GM12878 (cell line): ENCODE measurements at places on chromosomes 12 and 14. TPM values are rescaled to one million over a fixed set of nuclear protein-coding genes. Genes with fewer than 3 reads are reported as not detected.

The RNU4-1 gene
- total RNA-seq: 4,154 and 4,718 TPM in 2 replicates

The CABP1 gene
- 2.3 and 2.4 TPM in 2 replicates for total RNA-seq

The GPR135 gene
- 1.1 and 1.4 TPM in 2 replicates for total RNA-seq

The AQP2 gene
- total RNA-seq: not detected in 2 replicates

The EML1 gene
- total RNA-seq: 0.21 TPM in 1 of 2 replicates, not detected in the other

The PLCZ1 gene
- total RNA-seq: not detected in 2 replicates

GRCh38 chr12:96861656-96862055 lies 45.4 kb upstream of the NEDD1 start:
- no peaks in the 10 kb centered on the region for H3K4me1 ChIP-seq
- DNase-seq: no peak
- no peaks in the 10 kb centered on the region for H3K27me3 ChIP-seq

DNA sequence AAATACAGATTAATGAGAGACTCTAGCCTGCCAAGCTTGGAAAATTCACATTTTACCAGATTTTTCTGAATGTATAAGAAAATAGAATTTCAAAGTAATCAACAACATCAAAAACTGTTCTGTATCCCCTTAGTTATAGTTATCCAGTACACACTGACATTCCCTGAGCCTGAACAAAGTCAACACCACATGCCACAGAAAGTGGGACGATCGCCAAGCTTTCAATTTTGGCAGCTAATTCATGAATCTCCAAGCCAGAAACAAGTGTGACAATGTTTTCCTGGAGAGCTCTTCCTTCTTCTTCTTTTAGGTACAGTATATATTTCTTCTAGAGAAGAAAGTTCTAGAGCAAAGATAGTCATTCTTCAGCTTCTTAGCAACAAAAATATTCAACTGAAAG lies 290.2 kb downstream of the PRKD1 start:
- H3K27me3 ChIP-seq: no peaks in the 10 kb centered on the region
- no peak overlapping the region for H3K27ac ChIP-seq
- no peaks in the 10 kb centered on the region for H3K4me1 ChIP-seq
- H3K36me3 ChIP-seq: no peaks in the 10 kb centered on the region
- no peak overlapping the region for H3K4me3 ChIP-seq

DNA sequence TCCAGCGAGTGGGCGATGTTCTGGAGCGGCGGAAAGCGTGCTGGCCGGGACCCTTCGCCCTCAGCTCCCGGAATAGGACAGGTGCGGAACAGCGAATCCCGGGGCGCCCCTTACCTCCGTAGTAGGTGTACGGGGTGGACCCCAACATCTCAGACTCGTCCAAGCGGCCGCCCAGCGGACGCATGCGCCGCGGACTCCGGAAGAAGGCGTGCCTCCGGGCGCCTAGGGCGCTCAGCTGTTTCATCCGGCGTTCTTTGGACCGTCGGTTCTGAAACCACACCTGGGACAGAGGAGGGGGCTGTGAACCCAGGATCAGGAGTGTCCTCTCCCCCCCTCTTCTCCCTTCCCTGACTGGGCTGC lies 4.5 kb downstream of the LHX5 start:
- H3K27ac ChIP-seq: no peak overlapping the region
- H3K4me1 ChIP-seq: no peaks in the 10 kb centered on the region
- DNase-seq: no peak
- H3K36me3 ChIP-seq: no peaks in the 10 kb centered on the region
- H3K4me3 ChIP-seq: no peak overlapping the region
- peaks cover 24% of the 10 kb centered on the region for H3K27me3 ChIP-seq

DNA sequence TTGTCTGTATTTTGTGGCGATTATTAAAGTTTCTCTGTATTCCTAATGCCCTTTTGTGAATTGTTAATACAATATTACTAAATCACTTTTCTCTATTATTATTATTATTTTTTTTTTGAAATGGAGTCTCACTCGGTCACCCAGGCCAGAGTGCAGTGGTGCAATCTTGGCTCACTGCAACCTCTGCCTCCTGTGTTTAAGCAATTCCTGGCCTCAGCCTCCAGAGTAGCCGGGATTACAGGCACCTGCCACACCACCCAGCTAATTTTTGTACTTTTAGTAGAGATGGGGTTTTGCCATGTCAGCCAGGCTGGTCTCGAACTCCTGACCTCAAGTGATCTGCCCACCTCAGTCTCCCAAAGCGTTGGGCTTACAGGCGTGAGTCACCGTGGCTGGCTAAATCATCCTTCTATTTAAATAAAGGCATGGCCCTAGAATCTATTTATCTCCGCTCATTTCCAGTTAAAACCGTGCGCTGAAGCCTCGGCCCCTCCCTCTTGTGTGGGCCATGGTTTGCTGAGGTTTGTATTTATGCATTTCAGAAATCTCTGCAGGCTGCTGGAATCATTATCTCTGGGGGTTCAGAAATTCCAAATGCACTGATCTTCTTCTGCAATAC lies 1136.4 kb upstream of the TMEM132C start:
- no peak overlapping the region for H3K4me3 ChIP-seq
- H3K36me3 ChIP-seq: no peaks in the 10 kb centered on the region
- no peaks in the 10 kb centered on the region for H3K27me3 ChIP-seq
- DNase-seq: no peak

- peaks cover 30% of the 10 kb centered on the region for H3K27me3 ChIP-seq
- no peaks in the 10 kb centered on the region for H3K36me3 ChIP-seq
- no peak overlapping the region for H3K4me3 ChIP-seq
- no peak overlapping the region for H3K27ac ChIP-seq
Observed at GRCh38 chr14:74237441-74237840, 1.8 kb upstream of the VSX2 start.

GRCh38 chr12:15629761-15630160 lies 159.4 kb downstream of the EPS8 start:
- H3K4me3 ChIP-seq: no peak overlapping the region
- no peak for DNase-seq
- no peak overlapping the region for H3K27ac ChIP-seq
- H3K4me1 ChIP-seq: no peaks in the 10 kb centered on the region
- no peaks in the 10 kb centered on the region for H3K27me3 ChIP-seq
- no peaks in the 10 kb centered on the region for H3K36me3 ChIP-seq

- no peak overlapping the region for H3K27ac ChIP-seq
- H3K36me3 ChIP-seq: no peaks in the 10 kb centered on the region
- no peak overlapping the region for H3K4me3 ChIP-seq
- H3K4me1 ChIP-seq: no peaks in the 10 kb centered on the region
Observed at GRCh38 chr14:23538785-23539184, 12.8 kb downstream of the ZFHX2 start.

DNA sequence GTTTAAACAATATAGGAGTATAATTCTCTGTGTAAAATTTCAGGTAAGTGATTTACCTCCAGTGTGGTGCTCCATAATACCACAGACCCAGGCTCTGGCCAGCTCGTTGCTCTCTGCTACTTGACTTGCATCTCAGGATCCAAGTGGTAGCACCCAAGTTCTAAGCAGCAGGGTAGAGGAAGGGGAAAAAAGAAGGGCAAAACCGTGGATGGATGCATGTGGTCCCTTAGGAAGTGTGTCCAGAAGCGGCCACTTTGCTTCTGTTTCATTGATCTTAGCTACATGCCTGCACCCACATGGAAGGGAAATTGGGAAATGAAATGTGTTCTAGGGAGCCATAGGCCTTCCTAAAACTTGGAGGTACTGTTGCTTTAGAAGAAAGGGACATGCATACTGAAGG lies 48.6 kb upstream of the HMGA2 start:
- H3K27ac ChIP-seq: no peak overlapping the region
- no peaks in the 10 kb centered on the region; the same call in 1 of the 2 replicates for H3K27me3 ChIP-seq
- no peaks in the 10 kb centered on the region for H3K4me1 ChIP-seq
- no peak for DNase-seq
- H3K4me3 ChIP-seq: no peak overlapping the region

GRCh38 chr12:59041241-59042121 lies 121.2 kb upstream of the LRIG3 start:
- no peaks in the 10 kb centered on the region for H3K4me1 ChIP-seq
- no peak for DNase-seq
- no peak overlapping the region for H3K27ac ChIP-seq
- H3K27me3 ChIP-seq: no peaks in the 10 kb centered on the region
- H3K4me3 ChIP-seq: no peak overlapping the region

GRCh38 chr14:94375552-94376107 lies 12.8 kb downstream of the SERPINA1 start:
- no peaks in the 10 kb centered on the region for H3K27me3 ChIP-seq
- H3K4me1 ChIP-seq: no peaks in the 10 kb centered on the region
- H3K4me3 ChIP-seq: no peak overlapping the region
- H3K36me3 ChIP-seq: no peaks in the 10 kb centered on the region
- H3K27ac ChIP-seq: no peak overlapping the region
- no peak for DNase-seq

DNA sequence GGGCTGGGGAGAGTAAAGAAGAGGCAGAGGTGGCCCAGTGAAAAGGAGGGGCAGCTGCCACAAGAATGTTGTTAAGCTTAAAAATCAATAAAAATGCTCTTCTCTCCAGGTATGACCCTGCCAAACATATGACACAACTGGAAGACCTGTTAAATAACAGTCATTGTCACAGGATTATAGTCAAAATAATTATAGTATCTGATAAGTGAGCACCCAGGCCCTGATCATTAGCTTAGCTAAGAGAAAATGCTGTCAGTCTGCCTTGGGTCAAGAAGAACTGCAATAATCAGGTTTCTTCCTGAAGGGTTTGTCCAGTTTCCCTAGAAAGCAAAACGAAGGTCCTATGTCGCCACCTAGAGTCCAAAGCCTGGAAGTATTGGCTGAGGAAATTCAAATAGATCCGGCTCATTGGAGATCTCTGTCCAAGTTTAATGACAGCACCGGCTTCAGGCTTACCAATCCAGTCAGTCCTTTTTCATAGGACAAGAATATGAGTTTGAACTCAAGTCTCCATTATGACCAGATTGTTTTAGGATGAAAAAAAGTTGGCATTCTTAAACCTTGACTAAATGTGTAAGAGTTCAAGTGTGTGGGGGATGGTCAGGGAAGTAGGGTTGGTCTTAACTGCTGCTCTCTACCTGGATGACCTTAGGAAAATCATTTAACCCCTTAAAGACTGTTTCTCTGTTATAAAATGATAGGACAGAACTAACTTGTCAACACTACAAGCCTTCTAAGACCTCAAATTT lies 22.5 kb upstream of the NKX2-8 start:
- H3K27ac ChIP-seq: no peak overlapping the region
- no peaks in the 10 kb centered on the region for H3K4me1 ChIP-seq
- H3K27me3 ChIP-seq: no peaks in the 10 kb centered on the region
- no peaks in the 10 kb centered on the region for H3K36me3 ChIP-seq
- no peak for DNase-seq

- no peaks in the 10 kb centered on the region for H3K4me1 ChIP-seq
- no peak for DNase-seq
- no peak overlapping the region for H3K27ac ChIP-seq
- no peaks in the 10 kb centered on the region; the same call in 1 of the 2 replicates for H3K36me3 ChIP-seq
- H3K4me3 ChIP-seq: no peak overlapping the region
Observed at GRCh38 chr14:64061115-64061514, 208.3 kb downstream of the SYNE2 start.

DNA sequence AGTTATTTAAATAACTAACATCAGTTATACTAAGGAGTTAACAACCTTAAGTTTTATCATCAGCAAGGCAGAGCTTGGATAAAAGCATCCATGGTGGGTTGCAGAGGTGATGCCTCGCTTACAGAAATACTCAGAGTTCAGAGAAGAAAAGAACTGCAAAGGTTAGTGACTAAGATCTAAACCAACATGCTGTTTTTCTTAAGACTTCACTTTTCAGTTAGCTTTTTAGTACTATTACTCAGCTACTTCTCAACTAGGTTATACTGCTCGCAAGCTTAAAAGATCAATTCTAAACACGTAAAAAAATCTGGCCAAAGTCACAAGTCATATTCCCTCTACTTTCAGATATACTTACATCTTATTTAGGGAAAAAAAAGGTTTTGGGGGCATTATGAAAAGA lies 2.8 kb downstream of the PPP1CC start:
- H3K27ac ChIP-seq: peak overlapping the region; percentile 35
- no peaks in the 10 kb centered on the region for H3K36me3 ChIP-seq
- peak overlapping the region; percentile 63 for H3K4me3 ChIP-seq
- no peak for DNase-seq

- peaks cover 14% of the 10 kb centered on the region for H3K4me1 ChIP-seq
- H3K27me3 ChIP-seq: no peaks in the 10 kb centered on the region
- H3K36me3 ChIP-seq: no peaks in the 10 kb centered on the region; the same call in 1 of the 2 replicates
- no peak for DNase-seq
- no peak overlapping the region for H3K4me3 ChIP-seq
- no peak overlapping the region for H3K27ac ChIP-seq
Observed at GRCh38 chr14:63435204-63435603, 108.0 kb downstream of the PPP2R5E start.

DNA sequence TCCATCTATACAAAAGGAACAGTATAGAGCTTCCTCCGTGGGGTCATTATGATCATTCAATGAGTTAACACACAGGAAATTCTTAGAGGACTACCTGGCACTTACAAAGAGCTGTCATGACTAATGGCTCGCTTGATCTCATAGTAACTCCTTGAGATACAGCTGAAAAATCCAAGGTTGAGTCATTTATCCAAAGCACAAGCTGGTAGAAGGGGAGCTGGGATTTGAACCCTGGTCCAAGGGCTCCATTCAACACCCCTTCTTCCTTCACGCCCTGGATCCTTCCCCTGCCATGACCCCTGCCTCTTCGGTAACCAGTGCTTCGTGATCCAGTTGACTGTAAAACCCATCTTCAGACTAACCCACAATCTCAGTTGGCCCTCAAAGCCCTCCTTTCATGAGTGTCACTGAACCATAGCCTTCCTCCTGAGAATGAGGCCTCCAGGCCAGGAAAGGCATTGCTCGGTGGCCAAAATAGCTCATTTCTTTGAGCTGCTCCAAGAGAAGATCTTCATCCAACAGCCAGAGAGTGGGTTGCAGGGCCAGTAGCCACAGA lies 7.8 kb downstream of the ZFP36L1 start:
- peaks cover 9% of the 10 kb centered on the region for H3K36me3 ChIP-seq
- H3K27ac ChIP-seq: peak overlapping the region; percentile 52; the same call in 1 of the 2 replicates
- DNase-seq: no peak
- no peak overlapping the region for H3K4me3 ChIP-seq

- H3K4me1 ChIP-seq: no peaks in the 10 kb centered on the region
- no peaks in the 10 kb centered on the region for H3K27me3 ChIP-seq
- H3K27ac ChIP-seq: no peak overlapping the region
Observed at GRCh38 chr12:93407963-93408283, 30.2 kb downstream of the NUDT4 start.

- no peak overlapping the region for H3K4me3 ChIP-seq
- peak; percentile 53 for DNase-seq
- no peak overlapping the region for H3K27ac ChIP-seq
- no peaks in the 10 kb centered on the region for H3K36me3 ChIP-seq
- no peaks in the 10 kb centered on the region; the same call in 1 of the 2 replicates for H3K4me1 ChIP-seq
Observed at GRCh38 chr12:130764073-130764472, 48.0 kb upstream of the RIMBP2 start.

- DNase-seq: no peak
- H3K27ac ChIP-seq: no peak overlapping the region
- H3K4me3 ChIP-seq: no peak overlapping the region
- no peaks in the 10 kb centered on the region for H3K36me3 ChIP-seq
- H3K27me3 ChIP-seq: no peaks in the 10 kb centered on the region
Observed at GRCh38 chr12:100251917-100252316, 15.0 kb downstream of the DEPDC4 start.

GRCh38 chr14:21525962-21526671 lies at the start of gene SALL2:
Gene SALL2 (minus strand): TSS chr14:21526346. CDS start chr14:21526127, 219 bp downstream.
- peaks cover 12% of the 10 kb centered on the region for H3K4me1 ChIP-seq
- peak; percentile 21 for DNase-seq
- H3K4me3 ChIP-seq: peak within 1 kb of the TSS; percentile 73
- H3K27me3 ChIP-seq: no peaks in the 10 kb centered on the region
